Ascending aorta (tissue), 2 donors: ENCODE measurements at places on chromosomes 7 and 10.

GRCh38 chr10:80416479-80417098, 8.2 kb downstream of the PRXL2A start:
- DNase-seq = no peak
- peaks cover 5% of the 10 kb centered on the region for H3K36me3 ChIP-seq
- H3K27me3 ChIP-seq = no peaks in the 10 kb centered on the region
- no peak overlapping the region for H3K27ac ChIP-seq
- H3K4me1 ChIP-seq = no peaks in the 10 kb centered on the region

GRCh38 chr7:17144322-17144721, 154.1 kb upstream of the AHR start:
- no peaks in the 10 kb centered on the region for H3K36me3 ChIP-seq
- H3K4me3 ChIP-seq = no peak overlapping the region
- no peak for DNase-seq
- H3K4me1 ChIP-seq = no peaks in the 10 kb centered on the region

- H3K27ac ChIP-seq = no peak overlapping the region
- H3K36me3 ChIP-seq = no peaks in the 10 kb centered on the region
- DNase-seq = no peak
- no peak overlapping the region for H3K4me3 ChIP-seq
Measured at GRCh38 chr10:69044546-69044945, 43.4 kb upstream of the SRGN start.

- DNase-seq = no peak
- H3K4me3 ChIP-seq = no peak overlapping the region
- no peak overlapping the region for H3K27ac ChIP-seq
- no peaks in the 10 kb centered on the region for H3K27me3 ChIP-seq
- no peaks in the 10 kb centered on the region for H3K36me3 ChIP-seq
Measured at GRCh38 chr7:116829493-116829892, 32.9 kb upstream of the CAPZA2 start.

GRCh38 chr7:108570146-108570755, 577 bp downstream of the DNAJB9 start:
- H3K4me3 ChIP-seq = peak overlapping the region; percentile 87
- H3K27me3 ChIP-seq = no peaks in the 10 kb centered on the region
- peaks cover 4% of the 10 kb centered on the region for H3K4me1 ChIP-seq
- peaks cover 30% of the 10 kb centered on the region for H3K36me3 ChIP-seq
- DNase-seq = peak; percentile 75

- H3K4me1 ChIP-seq = peaks cover 21% of the 10 kb centered on the region
- peaks cover 47% of the 10 kb centered on the region for H3K36me3 ChIP-seq
- DNase-seq = peak; percentile 51
- H3K4me3 ChIP-seq = peak overlapping the region; percentile 17
- peak overlapping the region; percentile 96 for H3K27ac ChIP-seq
Measured at GRCh38 chr10:95456516-95456915, 104.7 kb downstream of the SORBS1 start.

- no peak overlapping the region for H3K4me3 ChIP-seq
- no peaks in the 10 kb centered on the region for H3K4me1 ChIP-seq
Measured at GRCh38 chr10:119478111-119478802, 64.3 kb downstream of the RGS10 start.

- no peak for DNase-seq
- H3K4me3 ChIP-seq = no peak overlapping the region
- no peaks in the 10 kb centered on the region for H3K27me3 ChIP-seq
- H3K36me3 ChIP-seq = no peaks in the 10 kb centered on the region
- H3K4me1 ChIP-seq = no peaks in the 10 kb centered on the region
- no peak overlapping the region for H3K27ac ChIP-seq
Measured at GRCh38 chr10:18332048-18332447, 191.8 kb downstream of the CACNB2 start.

- no peak overlapping the region for H3K4me3 ChIP-seq
- no peak for DNase-seq
- H3K36me3 ChIP-seq = no peaks in the 10 kb centered on the region
- H3K27ac ChIP-seq = no peak overlapping the region
- H3K4me1 ChIP-seq = no peaks in the 10 kb centered on the region
Measured at GRCh38 chr7:121638286-121638685, 234.7 kb upstream of the PTPRZ1 start.

- H3K4me3 ChIP-seq = peak overlapping the region; percentile 96
- peak; percentile 61 for DNase-seq
- peaks cover 7% of the 10 kb centered on the region for H3K4me1 ChIP-seq
- H3K27ac ChIP-seq = peak overlapping the region; percentile 95
- H3K27me3 ChIP-seq = no peaks in the 10 kb centered on the region
Measured at GRCh38 chr10:31317652-31318381, 1.2 kb upstream of the ZEB1 start.

- H3K27me3 ChIP-seq = no peaks in the 10 kb centered on the region
- no peaks in the 10 kb centered on the region for H3K4me1 ChIP-seq
- H3K36me3 ChIP-seq = no peaks in the 10 kb centered on the region
- H3K27ac ChIP-seq = no peak overlapping the region
Measured at GRCh38 chr7:129083525-129083924, 28.6 kb upstream of the TNPO3 start.

- DNase-seq = no peak
- H3K4me3 ChIP-seq = no peak overlapping the region
Measured at GRCh38 chr10:118904286-118904685, 125.2 kb upstream of the NANOS1 start.

- no peak overlapping the region for H3K4me3 ChIP-seq
- DNase-seq = no peak
- H3K27ac ChIP-seq = peak overlapping the region; percentile 42
- peaks cover 12% of the 10 kb centered on the region for H3K4me1 ChIP-seq
Measured at GRCh38 chr7:47557694-47558670, 23.9 kb downstream of the TNS3 start.

- no peaks in the 10 kb centered on the region for H3K27me3 ChIP-seq
- H3K27ac ChIP-seq = no peak overlapping the region
- H3K36me3 ChIP-seq = no peaks in the 10 kb centered on the region
- no peaks in the 10 kb centered on the region for H3K4me1 ChIP-seq
Measured at GRCh38 chr7:49596701-49597491, 176.5 kb upstream of the VWC2 start.

- H3K4me1 ChIP-seq = no peaks in the 10 kb centered on the region
- no peak for DNase-seq
Measured at GRCh38 chr10:7445474-7446185, 34.8 kb upstream of the SFMBT2 start.

GRCh38 chr10:116892907-116893685, 43.8 kb downstream of the ENO4 start:
- H3K36me3 ChIP-seq = no peaks in the 10 kb centered on the region
- H3K27ac ChIP-seq = no peak overlapping the region
- H3K4me1 ChIP-seq = no peaks in the 10 kb centered on the region
- DNase-seq = no peak

- H3K36me3 ChIP-seq = no peaks in the 10 kb centered on the region
- no peaks in the 10 kb centered on the region for H3K4me1 ChIP-seq
- no peaks in the 10 kb centered on the region for H3K27me3 ChIP-seq
- no peak overlapping the region for H3K27ac ChIP-seq
Measured at GRCh38 chr10:108031505-108031904, 867.0 kb upstream of the SORCS1 start.
